ENCODE measurements at places on chromosomes 6 and 20.

GRCh38 chr6:4856785-4857184, 80.6 kb downstream of the CDYL start:
- no peak for DNase-seq

DNA sequence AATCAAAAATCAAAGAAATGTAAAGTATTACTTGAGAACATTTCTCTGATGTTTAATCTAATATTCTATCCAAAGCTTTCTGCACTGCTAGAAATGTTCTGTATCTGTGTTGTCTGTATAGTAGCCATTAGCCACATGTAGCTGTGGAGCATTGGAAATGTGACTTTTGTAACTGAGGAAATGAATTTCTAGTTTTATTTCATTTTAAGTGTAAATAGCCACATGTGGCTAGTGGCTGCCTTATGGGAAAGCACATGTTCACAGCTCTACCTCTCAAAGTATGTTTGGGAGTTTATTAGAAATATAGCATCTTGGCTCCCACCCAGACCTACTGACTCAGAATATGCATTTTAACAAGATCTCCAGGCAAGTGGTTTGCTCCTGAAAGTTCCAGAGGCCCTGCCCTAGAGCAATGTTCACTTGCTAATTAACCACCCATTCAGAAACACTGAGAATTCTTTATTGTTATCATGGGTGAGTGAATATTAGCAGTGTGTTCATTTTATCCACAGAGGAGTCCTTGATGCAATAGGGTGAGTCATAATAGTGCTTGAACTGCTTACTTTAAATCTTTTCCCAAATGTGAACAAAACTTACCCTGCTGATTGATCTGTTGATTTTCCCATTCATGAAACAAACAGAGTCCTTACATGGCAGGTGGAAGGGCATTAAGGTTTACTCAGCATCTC, 282.7 kb downstream of the PLCB1 start:
- peak; percentile 22 for DNase-seq

DNA sequence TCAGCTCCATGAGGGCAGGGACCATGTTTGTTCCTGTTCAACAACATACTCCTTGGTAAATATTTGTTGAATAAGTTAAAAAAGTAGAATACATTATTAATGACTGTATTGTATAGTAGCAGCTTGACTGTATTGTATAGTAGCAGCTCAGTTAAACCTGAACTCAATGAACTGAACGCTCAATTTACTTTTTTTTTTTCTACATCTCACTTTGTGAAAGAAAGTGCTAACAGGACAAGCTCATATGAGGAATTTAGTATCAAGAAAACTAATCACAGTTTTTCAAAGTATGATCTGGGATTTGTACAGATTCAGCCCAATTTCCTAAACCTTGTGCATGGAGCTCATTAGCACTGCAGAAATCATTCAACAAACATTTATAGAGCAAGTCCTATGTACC, 38.8 kb upstream of the NR2E1 start:
- no peak for DNase-seq

- no peak for DNase-seq
Observed at GRCh38 chr6:94988701-94989100, 588.6 kb upstream of the MANEA start.

DNA sequence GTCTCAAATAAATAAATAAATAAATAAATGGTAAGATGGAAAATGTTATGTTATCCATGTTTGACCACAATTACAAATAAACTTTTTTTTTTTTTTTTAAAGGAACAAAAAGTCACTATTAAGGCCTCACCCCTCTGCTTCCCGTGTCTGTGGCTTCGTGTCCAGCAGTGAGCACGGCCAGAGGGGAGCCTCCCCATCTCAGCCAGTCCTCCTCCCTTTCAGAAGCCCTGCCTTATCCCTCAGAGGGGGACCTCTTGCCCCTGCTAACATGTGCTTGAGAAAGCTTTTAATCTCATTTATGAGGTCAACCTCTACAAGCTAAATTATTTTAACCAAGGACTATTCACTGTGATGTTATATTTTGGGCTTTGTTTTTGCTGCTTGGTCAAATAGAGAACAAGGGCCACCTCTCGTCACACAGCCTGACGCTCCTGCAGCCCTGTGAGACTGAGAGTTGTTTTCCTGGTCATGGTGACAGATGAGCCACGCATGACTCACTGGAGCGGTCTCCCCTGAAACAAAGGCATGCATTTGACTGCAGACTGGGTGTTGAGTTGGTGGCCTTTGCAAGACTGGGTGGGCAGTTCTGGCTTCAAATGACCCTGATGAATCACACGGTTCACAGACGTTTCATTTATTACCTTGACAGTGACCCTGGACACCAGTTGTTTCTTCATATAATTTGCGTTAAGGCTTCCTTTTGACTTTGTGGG, 131.8 kb downstream of the TIAM2 start:
- peak; percentile 50 for DNase-seq

GRCh38 chr6:100988391-100988984, 107.4 kb upstream of the ASCC3 start:
- no peak for DNase-seq

DNA sequence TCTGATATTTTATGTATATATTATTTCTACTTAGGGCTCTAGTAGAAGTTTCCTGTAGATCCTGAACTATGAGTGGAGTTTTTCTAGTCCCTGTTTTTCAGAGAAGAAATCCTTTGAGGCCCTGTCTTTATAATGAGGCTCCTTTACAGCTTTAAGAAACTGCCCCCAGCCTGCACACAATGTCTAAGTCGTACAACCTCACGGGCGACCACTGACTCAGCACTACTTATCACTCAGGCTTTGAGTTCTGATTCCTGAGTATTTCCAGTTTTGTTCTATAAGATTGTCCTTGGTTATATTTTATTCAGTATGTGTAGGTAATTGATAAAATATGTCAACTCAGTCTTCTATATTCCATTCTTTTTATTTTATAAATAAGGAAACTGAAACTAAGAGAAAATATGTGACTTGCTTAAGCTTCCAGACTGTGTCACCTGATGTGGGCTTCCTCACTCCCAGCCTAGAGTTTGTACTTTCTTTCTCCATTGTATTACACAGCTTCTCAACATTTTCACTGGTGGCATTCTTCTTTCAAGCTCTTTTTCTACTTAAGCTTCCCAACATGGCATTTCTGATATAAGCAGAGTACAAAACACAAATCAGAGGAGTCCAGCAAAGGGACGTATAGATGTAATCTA, 167.0 kb downstream of the TBX18 start:
- DNase-seq = no peak

Measured in non-pigmented ciliary epithelial cell (primary cell).